ENCODE measurements at places on chromosomes 6 and 20. TPM values are rescaled to one million over a fixed set of nuclear protein-coding genes. Genes with fewer than 3 reads are reported as not detected.

DNA sequence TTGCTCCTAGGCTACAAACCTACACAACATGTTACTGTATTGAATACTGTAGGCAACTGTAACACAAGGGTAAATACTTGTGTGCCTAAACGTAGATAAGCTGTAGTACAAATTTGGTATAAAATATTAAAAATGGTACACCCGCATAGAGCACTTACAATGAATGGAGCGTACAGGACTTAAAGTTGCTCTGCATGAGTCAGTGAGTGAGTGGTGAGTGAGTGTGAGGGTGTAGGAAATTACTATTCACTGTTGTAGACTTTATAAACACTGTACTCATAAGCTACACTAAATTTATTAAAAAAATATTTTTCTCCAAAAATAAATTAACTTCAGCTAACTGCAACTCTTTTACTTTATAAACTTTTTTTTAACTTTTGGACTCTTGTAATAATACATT is 391.6 kb downstream of the ADGRB3 start:
- no peak for DNase-seq

GRCh38 chr6:20399518-20399917 is 2.2 kb upstream of the E2F3 start:
- no peak for DNase-seq

GRCh38 chr20:31856516-31856915 is 11.1 kb upstream of the FOXS1 start:
- DNase-seq: no peak

GRCh38 chr6:107179004-107179403 is 63.7 kb upstream of the BEND3 start:
- DNase-seq: no peak

DNA sequence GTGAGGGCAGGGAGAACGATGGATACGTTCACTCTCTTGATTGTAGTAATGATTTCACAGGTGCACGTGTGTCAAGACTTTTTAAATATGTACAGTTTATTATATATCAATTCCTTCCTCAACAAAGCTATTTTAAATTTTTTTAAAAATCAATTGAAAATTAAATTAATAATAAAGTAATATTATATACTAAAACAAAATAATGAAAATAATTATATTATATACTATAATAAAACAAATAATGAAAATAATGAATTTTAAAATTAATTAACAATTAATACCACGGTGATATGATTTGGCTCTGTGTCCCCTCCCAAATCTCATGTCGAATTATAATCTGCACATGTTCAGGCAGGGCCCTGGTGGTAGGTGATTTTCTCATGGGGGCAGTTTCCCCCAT is 42.7 kb downstream of the ADGRF5 start:
- DNase-seq: no peak

DNA sequence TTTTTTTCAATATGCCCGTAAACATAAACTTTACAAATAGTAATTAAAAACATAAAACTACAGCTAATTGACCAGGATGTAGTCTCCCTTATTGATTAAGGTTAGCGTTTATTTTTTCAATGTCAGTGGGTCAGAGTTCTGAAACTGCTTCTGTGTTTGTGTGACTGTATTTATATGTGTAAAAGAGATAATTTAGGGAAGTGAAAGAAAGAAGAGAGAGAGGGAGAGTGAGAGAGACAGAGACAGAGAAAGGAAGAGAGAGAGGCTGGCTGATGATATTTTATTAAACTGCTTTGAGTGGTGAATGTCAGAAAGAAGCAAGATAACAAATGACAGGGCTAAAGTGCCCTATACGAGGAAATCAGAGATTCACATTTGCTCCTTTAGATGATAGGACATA is 266.1 kb upstream of the PTCHD4 start:
- DNase-seq: no peak

The HLA-DMA gene
- 16.2 TPM for polyA plus RNA-seq

The VWA7 gene
- polyA plus RNA-seq: 1.5 TPM

The ZC3H12D gene
- polyA plus RNA-seq: 0.25 TPM

The DEFB127 gene
- not detected for polyA plus RNA-seq

The FLRT3 gene
- polyA plus RNA-seq: 51.1 TPM

The SLC32A1 gene
- polyA plus RNA-seq: 1.3 TPM

The SAYSD1 gene
- polyA plus RNA-seq: 20.6 TPM

All from left renal pelvis (tissue), 4 donors.